ENCODE measurements at places on chromosomes 7 and 10.

GRCh38 chr7:121961089-121961867 is 88.3 kb downstream of the PTPRZ1 start:
- DNase-seq, result no peak

DNA sequence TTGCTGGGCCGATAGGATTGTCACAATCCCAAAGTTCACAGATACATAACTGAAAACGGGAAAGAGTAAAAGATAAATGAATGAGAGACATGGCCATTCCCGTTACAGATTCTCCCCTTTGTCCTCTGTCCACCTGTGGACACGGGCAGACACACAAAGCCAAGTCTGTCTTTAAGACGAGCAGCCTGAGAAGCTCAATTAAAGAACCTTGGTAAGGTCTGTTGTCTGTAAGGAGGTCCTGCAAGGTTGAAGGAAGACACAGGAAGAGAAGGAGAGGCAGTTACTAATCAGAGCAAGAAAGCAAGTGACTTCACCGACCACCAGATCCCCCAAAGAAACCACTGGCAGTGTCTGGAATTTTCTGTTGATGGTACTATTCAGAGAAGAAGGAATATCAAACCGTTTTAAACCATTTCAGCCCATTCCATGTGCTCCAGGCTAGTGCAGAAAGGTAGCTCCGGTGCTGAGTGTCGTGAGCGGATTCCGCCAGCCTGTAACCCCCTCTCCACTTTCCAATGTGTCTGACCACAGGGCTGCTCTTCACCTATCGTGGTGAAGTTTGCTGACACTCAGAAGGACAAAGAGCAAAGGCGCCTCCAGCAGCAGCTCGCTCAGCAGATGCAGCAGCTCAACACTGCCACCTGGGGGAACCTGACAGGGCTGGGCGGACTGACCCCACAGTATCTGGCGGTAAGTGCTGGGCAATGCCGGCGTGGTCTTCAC is 252.6 kb downstream of the CELF2 start:
- DNase-seq, result peak; percentile 52

GRCh38 chr7:70679661-70680060 is 452.3 kb upstream of the GALNT17 start:
- DNase-seq, result no peak

GRCh38 chr7:657565-658119 is 68.9 kb upstream of the DNAAF5 start:
- DNase-seq, result no peak

GRCh38 chr10:124181656-124182055 is 88.3 kb upstream of the CHST15 start:
- no peak for DNase-seq

GRCh38 chr10:125218967-125219366 is 58.6 kb upstream of the CTBP2 start:
- DNase-seq, result no peak

- no peak for DNase-seq
Observed at GRCh38 chr10:19606968-19607367, 209.3 kb upstream of the PLXDC2 start.

DNA sequence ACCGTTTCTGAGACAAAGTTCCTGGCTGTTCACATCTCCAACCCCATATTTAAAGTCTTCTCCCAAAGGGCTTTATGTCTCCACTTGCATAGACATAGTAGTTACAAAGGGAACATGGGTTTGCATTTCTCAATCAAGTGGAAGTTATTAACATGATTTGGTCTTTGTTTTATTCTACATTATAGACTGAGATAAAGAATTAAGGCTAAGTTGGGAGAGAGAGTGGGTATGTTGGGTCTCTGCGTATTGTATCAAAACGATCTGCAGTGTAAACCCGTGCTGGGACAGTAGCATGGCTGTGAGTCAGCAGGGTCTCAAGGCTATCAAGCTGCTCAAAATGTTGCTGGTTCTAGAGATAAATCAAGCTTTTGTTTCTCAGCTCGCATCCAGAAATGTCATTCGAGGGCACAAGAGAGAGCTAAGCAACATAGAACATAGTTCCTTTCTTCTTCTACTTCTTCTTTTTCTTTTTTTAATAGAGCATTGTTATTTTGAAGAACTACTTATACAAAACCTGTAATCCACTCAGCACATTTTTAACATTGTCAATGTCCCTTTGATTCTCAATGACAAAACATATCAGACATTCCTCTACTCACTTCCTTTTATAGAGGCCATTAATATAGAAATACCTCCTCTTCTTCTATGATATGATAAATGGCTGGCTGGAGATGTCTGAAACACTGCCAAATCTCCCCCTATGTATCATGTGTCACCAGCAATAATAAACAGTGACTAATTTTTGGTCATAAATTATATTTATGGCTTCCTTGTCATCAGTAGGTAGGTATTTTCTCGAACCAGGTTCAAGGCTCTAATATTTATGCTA is 34.5 kb upstream of the RHOBTB1 start:
- no peak for DNase-seq

GRCh38 chr10:16777473-16778370 is 39.5 kb downstream of the RSU1 start:
- DNase-seq, result no peak

GRCh38 chr7:43648473-43649406 is 65.8 kb downstream of the STK17A start:
- DNase-seq, result no peak

GRCh38 chr10:126524526-126524925 is 136.2 kb upstream of the ADAM12 start:
- DNase-seq, result no peak

GRCh38 chr10:35641676-35642034 is 441 bp downstream of the FZD8 start:
- DNase-seq, result no peak

DNA sequence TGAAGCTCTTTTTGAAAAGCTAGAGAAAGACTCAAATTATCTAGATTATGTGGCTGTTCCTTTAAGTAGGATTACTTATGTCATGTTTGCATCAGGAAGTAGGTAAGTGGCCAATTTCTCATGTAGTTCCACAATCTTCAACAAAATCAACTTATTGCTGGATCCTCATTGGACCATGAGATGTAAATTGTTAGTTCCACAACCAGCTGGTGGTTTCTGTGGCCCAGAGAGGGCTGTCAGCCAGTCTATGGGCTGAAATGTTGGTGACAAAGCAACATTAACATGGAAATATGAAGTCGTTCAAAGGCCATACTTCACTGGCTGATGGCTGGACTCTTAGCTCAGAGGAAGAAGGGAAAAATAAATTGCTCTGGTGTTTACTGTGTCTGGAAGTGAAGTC is 157.9 kb downstream of the PLXDC2 start:
- no peak for DNase-seq

DNA sequence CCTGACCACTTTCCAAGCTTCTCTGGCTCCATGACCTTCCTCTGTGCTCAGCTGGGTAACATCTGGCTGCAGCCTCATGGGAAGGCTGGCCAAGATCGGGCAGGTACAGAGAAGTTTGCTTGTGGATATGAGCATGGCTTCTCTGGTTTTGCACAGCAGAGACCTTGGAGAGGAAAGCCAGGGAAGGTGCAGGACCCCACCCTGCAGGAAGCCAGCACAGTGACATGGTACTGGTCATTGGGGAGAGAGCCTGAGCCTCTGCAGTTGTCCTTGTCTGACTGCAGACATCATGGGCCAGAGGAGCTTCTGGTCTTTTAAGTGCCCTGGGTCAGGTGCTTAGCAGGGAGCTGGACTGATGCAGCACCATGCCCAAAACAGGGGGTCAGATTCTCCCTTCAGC is 70.6 kb upstream of the LEP start:
- no peak for DNase-seq

DNA sequence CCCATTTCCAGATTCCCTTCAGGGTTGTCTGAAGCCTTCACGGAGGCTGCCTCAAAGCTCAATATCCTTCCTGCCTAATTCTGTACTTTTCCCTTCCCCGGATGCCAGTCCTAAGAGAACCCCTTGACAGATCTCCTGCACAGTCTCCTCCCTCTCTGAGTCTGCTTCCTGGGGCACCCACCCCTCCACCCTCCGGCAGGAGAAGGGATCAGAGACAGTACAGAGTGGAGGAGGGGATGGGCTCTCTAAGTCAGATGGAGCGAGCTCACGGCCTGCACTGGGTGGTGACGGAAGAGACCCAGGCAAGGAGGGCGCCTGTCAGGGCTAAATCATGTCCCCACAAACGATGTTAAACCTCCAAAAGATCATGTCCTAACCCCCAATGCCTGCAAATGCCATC is 48.0 kb upstream of the CARD11 start:
- no peak for DNase-seq

GRCh38 chr7:112286250-112287086 is 80.0 kb downstream of the ZNF277 start:
- no peak for DNase-seq

- DNase-seq, result no peak
Observed at GRCh38 chr7:46301677-46302076, 380.6 kb upstream of the IGFBP3 start.

- no peak for DNase-seq
Observed at GRCh38 chr7:50293509-50294179, 10.9 kb upstream of the IKZF1 start.

DNA sequence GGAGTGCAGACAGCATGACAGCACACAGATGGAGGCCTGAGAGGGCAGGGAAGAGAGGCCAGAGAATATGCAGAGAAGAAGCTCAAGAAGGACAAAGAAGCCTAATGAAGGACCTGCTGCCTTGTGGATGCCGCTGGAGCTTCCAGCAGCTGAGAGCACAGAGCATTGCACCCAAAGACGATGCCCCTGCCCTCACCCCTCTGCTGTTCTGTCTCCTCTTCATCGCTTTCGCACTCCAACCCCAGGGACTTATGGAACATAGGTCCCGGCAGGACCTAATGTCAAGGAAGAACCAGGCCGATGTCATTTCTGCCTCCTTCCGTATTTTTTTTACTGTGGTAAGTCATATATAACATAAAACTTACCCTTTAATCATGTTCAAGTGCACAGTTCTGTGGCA is 12.3 kb upstream of the INSIG1 start:
- no peak for DNase-seq

DNA sequence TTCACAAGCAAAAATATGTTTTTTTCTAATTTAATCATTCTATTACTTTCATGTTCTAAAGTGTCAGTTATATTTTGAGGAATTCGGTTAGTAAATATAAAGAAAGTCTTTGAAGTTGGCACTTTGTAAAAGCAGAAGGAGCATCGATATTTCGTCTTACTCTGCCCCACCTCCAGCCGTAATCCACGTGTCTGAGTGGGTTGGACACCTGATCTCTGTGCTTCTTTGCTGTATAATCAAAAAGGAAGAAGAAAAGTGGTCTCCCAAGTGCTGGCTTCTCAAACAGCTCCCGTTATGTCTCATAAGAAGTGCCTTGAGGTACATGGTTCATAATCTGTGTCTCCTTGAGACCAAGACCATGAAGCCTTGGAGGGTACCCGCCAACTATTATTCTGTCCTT is 19.8 kb downstream of the PRKAR2B start:
- no peak for DNase-seq

DNA sequence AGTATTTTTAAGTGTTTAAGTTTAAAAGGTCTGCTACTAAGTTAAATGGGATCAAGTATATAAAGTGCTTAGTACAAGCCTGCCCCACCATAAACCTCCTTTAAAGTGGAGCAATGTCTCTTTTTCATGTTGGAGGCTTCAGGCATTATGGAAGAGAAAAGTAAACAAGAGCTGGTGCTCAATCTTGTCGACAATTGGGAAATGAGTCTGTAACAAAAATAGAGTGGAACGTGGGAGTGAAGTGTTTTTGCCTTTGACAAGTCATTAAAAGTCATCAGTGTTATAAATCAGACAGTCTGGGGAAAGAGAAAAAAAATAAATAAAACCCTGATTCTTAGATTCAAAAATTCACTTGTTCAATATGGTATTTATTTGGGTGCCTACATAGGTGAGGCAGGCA is 44.7 kb downstream of the DNAJC12 start:
- DNase-seq, result no peak

- no peak for DNase-seq
Observed at GRCh38 chr7:112189691-112190090, 16.5 kb downstream of the DOCK4 start.

DNA sequence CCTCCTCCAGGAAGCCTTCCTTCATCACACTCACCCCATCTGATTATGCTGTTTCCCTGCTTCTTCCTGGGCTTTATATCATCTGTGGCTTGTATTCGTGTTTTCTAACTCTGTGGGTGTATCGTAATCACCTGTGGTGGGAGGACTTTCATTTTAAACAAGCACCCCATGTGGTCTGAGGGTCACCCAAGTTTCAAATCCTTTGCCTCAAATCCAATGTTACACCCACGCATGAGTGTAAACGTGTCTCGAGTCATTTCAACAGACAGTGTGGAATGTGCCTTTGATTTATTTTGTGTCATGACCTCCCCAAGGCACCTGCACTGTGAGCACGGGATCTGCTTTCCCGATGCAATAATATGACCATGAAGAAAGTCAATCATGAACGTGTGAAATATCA is 17.5 kb upstream of the LYZL2 start:
- no peak for DNase-seq

- DNase-seq, result no peak
Observed at GRCh38 chr10:32790483-32790882, 167.5 kb downstream of the ITGB1 start.

GRCh38 chr10:4102802-4103344 is 317.9 kb upstream of the KLF6 start:
- no peak for DNase-seq

- no peak for DNase-seq
Observed at GRCh38 chr10:73965890-73966768, 31.8 kb upstream of the VCL start.

- DNase-seq, result no peak
Observed at GRCh38 chr10:97715259-97715874, 1.8 kb downstream of the MARVELD1 start.

GRCh38 chr10:110919971-110920881 is 822 bp downstream of the SHOC2 start:
- DNase-seq, result no peak

DNA sequence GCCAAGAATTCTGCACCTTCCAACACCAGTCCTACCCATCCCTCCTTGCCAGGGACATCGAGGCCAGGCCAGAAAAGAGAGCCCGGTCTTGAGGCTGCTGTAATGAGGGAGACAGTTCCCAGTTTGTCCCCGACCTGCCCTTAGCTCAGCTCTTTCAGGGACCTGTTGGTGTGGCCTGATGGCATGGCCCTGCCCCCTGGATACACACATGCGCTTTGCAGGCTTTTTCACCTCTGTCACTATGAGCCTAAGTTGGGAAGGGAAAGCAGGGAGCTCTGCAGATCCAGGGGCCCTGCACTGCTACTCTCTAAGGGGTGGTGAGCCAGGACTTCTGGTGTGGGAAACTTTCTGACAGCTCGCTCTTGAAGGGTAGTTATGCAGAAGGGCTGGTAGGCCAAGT is 2.1 kb downstream of the SCD start:
- DNase-seq, result no peak

DNA sequence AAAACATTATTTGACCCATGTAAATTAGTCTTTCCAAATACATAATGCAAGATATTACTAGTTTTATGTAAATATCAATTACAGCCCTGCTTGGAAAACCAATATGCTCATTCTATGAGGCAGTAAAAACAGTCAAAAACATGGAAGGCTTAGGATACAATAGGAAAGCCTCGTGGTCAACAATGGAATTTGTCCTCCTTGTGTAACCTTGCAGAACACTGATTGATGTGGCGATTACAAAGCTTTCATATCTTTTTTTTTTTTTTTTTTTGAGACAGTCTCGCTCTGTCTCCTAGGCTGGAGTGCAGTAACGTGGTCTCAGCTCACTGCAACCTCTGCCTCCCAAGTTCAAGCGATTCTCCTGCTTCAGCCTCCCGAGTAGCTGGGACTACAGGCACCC is 157.3 kb upstream of the BET1 start:
- DNase-seq, result no peak

Data from stimulated activated CD8-positive, alpha-beta memory T cell treated with anti-CD3 and anti-CD28 coated beads, Interleukin-4, amount 100 ng/mL, for 1 hour (primary cell).